ENCODE measurements at places on chromosomes 7 and 10.
A peak's percentile ranks its signal among the peaks of the same experiment; 100 is the strongest.

DNA sequence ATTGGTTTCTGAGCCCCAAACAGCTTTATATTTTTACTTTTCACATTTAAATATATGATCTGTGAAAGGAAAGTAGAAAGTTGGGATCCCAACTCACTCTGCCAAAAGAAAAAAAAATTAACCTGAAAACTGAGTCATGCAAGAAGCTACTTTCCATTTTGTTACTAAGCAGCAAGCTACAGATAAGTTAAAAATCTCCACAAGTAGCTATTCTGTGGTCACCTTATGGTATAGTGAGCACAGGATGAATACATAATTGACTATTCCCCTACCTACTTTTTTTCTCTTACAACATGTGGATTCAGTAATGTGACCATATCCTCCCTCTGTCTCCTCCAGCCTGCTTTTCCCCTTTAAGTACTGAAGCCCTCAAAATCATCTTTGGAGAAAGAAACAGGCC is 30.3 kb upstream of the CREB3L2 start:
- DNase-seq: no peak

- peak; percentile 45 for DNase-seq
Observed at GRCh38 chr7:158350166-158350900, 237.3 kb downstream of the PTPRN2 start.

GRCh38 chr7:55432939-55433784 is 68.0 kb downstream of the LANCL2 start:
- DNase-seq: peak; percentile 73

- DNase-seq: no peak
Observed at GRCh38 chr7:16526742-16527540, at the start of gene LRRC72. Gene LRRC72 (plus strand): TSS chr7:16526825. CDS start chr7:16526953, 128 bp downstream.

- DNase-seq: no peak
Observed at GRCh38 chr7:98091061-98091460, 15.6 kb upstream of the LMTK2 start.

- DNase-seq: no peak
Observed at GRCh38 chr7:143013473-143013872, 13.5 kb downstream of the OR9A2 start.

- peak; percentile 69 for DNase-seq
Observed at GRCh38 chr10:125038637-125039036, 96.7 kb downstream of the ZRANB1 start.

GRCh38 chr10:88592381-88592780 is 5.8 kb downstream of the LIPJ start:
- no peak for DNase-seq

DNA sequence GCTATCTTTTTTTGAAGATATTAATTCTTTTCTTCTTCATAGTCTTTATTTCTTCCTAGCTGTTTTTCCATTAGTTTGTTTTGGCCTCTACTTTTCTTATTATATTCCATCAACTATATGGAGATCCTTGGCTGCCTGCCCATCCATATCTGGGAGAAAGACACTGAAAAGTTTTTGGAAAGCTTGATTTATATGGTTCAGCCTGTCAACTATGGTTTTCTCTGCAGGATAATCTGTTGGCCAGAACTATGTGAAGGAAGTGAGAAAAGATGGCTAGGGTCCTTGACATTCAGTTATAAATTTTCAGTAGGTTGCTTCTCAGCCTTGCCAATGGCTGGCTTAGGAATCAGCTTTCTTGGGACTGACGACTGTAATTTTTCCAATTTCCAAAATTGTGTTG is 10.0 kb upstream of the CDK14 start:
- no peak for DNase-seq

DNA sequence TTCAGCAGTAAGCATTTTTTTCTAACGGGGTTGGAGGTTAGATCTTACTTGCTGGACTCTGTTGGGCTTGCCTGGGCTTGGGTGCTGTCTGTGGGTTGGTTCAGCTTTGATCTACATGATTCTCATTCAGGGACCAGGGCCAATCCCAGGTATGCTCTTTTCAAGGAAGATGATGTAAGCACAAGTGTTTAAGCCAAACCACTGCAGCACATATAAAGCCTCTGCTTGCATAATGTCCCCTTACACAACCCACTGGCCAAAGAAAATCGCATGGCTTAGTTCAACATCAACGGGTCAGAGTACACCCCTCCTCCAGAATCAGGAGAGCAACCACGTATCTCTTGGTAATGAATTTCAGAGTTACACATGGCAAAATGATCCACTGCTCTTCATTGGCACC is 83.9 kb downstream of the DNAJB9 start:
- DNase-seq: no peak

DNA sequence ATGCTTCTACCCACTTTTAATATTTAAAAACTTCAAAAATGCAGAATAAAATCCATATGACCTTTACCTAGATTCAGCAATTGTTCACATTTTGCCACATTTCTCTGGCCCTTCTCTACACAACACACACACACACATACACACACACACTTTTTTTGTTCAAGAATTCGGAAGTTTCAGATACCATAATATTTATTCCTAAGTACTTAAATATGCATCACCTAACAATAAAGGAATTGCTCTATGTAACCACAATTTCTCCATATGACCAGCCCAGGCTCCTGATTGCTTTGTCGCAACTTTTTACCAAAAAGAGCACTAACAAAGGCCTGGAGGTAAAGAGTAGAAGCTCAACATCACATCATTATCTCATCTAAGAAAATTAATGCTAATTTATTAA is 106.6 kb downstream of the FAS start:
- DNase-seq: no peak

DNA sequence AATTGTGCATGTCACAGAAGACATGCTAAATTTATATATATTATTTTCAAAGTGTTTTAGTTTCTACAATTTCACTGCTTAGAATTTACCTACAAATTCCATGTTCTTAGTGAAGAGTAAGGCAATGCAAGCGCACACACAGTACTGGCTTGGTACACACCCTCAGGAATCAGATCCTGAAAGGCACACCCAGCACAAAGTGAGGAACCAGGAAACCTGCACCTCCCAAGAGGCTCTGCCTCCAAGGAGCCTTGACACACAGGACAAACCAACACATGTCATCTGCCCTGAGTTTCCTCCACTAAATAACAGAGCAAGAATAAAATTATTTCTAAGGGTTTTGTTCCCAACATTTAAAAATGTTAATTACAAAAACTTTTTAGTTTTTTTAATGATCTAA is 156.2 kb downstream of the PARD3 start:
- no peak for DNase-seq

- no peak for DNase-seq
Observed at GRCh38 chr7:18445916-18446520, 49.5 kb upstream of the HDAC9 start.

GRCh38 chr10:58291538-58292174 is 22.7 kb downstream of the CISD1 start:
- no peak for DNase-seq

DNA sequence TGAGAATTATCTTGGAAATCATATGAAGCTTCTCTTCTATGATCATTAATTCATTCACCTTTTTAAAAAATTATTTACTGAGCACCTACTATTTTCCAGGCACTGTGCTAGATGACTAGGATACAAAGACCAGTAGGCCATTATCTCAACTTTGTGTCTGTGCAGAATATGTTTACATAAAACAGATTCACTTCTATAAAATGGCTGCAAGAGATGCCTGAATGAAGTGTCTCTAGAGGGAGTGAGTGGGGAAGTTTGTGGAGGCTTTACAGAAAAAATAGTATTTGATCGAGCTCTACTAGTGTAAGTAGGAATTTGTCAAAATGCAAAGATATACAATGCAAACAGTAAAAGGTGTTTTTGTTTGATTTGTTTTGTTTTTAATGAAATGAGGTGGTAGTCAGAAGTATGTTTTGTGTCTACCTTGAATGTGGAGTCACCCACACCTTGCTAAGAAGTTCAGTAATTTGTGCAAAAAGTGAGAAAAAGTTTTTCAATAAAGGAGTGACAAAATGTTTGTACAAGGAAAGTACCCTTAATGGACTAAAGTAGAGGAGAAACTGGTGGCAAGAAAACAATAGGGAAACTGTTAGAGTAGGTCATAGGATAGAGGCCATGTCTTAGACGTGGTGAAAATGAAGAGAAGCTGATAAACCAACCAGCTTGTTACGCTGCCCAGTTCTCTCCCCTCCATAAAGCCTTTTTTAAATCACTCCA is 125.5 kb downstream of the KCND2 start:
- no peak for DNase-seq

DNA sequence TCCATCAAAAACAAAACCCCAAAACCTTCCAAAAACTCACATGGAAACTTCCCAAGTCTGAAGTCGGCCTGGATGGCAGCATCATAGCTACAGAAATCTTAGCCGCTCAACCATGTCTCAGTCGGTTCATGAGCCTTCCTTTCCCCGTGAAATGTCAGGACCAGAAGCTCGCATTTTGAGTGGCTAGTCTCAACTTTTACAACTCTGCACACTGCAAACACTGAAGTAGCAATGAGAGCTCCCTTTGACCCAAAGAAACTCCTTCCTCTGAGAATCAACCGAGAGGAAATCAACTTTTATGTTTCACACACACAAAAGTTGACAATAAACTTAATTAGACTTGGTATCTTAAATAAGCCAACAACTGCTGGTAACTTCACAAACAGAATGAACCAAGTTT is 37.6 kb upstream of the RNF32 start:
- no peak for DNase-seq

DNA sequence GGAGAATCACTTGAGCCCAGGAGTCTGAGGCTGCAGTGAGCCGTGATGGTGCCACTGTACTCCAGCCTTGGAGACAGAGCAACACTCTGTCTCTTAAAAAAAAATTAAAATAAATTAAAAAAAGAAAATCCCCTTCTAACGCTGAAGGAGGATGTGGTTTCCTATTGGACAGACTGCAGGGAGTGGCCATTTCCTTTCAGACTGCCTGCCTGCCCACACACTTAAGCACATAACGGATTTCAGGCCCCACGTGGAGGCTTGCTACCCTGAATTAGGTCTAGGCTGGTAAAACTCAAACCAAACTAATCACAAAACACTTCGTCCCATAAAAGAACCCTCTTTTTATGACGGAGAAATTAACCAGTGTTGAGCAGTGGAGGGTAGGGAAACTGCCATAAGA is 34.0 kb downstream of the GATA3 start:
- DNase-seq: no peak

- no peak for DNase-seq
Observed at GRCh38 chr10:72297281-72297804, 23.6 kb downstream of the DDIT4 start.

- DNase-seq: no peak
Observed at GRCh38 chr7:77467408-77467807, 51.3 kb upstream of the GSAP start.

- no peak for DNase-seq
Observed at GRCh38 chr10:50497758-50498157, 126.0 kb downstream of the SGMS1 start.

GRCh38 chr10:110349386-110349785 is 44.7 kb upstream of the SMNDC1 start:
- no peak for DNase-seq

DNA sequence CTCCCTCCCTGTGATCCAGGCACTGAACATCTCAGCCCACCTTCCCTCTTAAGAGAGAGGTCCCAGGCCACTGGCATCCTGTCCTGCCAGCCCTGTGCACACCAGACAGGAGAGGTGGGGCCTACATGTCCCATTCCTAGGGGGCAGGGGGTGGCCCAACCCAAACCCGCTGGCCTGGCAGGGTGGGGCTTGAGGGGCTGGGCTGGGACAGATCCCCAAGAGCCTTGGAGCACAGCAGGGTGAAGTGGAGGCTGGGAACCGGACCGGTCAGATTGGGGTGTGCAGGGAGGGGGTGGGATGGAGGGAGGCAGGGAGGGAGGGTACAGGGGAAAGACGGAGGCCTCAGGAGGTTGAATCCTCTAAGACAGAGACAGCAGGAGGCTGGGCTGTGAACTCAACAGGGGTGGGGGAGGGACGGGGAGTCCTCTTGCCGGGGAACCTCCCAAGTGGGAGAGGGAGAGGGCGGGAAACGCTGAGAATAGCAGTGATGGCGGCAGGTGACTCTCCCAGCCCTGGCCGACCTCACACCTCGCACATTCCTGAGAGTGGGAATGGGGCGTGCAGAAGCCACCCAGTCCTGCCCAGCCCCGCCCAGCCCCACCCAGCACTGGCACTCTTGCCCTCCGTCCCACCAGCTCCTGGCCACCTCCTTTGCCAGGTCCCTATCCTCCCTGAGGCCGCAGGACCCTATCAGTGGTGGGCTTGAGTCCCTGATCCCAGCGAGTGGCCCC is 6.7 kb downstream of the TSC22D4 start:
- DNase-seq: no peak

DNA sequence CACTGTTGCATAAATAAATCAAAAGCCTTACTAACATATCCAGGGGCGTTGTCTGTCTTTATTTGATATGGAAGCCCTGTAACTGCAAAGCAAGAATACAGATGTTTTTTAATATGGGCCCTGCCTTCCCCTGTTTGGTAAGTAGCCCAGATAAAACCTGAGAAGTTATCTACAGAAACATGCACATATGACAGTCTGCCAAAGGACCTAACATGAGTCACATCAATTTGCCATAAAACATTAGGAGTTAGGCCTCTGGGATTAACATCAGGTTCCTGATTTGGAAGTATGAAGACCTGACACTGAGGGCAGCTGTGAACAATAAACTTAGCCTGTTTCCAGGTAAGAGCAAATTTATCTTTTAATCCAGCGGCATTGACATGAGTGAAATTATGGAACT is 1588.8 kb downstream of the REEP3 start:
- no peak for DNase-seq

DNA sequence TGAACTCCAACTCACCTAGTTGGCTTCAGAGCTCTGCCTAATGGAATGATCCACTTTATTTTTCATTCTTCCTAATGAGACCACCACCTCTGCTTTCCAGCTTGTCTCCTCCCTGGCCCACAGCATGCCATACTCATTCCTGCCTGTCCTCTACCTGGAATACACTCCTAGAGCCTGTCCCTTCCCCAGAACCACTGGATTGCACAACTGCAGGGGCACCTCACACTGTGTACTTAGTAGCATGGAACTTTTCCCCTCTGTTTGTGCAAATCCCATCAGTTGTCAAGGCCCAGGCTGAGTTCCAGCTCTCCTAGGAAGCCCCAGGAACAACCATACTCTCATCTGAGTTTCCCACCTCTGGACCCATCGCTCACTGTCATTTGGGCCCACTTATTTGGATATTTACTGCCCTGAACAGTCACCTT is 15.6 kb downstream of the ALDH18A1 start:
- DNase-seq: no peak

DNA sequence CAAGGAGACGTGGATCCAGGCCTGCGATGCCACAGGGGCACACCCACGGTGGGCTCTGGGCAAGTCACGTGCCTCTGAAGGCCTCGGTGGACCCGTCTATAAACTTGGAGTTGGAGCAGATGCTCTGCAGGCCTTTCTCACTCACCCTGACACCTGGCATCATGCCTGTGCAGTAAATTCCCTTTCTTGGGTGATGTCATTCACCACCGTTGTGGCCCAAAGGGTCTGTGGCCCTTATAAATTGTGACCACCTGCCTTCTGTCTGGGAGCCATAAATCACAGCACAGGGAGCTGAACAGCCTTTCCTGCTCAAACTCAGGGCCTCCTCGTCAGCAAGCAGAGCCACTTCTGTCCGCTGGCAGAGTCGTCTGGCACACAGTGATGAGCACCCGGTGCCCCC is 52.2 kb downstream of the GPAM start:
- DNase-seq: peak; percentile 27

- no peak for DNase-seq
Observed at GRCh38 chr10:63699785-63700613, 178.8 kb downstream of the REEP3 start.

- no peak for DNase-seq
Observed at GRCh38 chr10:43109671-43110249, 28.5 kb upstream of the CSGALNACT2 start.
